ENCODE measurements at places on chromosomes 6 and 20.

DNA sequence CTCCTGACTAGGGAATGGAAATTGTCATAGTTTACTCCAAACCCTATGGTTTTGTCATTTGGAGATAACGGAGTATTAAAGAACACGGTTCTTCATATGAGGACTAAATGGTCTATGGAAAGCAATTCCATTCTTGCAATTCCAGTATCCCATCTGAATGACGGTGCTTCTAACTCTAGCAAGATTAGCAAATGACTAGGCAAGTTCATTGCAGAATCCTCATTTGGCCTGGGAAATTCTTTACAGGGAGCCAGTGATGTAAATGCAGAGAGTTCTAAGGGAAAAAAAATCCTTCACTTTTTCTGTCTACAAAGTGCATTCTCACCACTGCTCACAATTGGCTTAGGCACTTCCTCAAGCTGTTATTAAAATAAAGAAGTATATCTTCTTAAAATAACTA, 111.5 kb downstream of the MOXD1 start:
- no peak for DNase-seq

- DNase-seq = peak; percentile 58
These were observed 15.6 kb upstream of the UBE2J1 start for GRCh38 chr6:89368107-89368506.

DNA sequence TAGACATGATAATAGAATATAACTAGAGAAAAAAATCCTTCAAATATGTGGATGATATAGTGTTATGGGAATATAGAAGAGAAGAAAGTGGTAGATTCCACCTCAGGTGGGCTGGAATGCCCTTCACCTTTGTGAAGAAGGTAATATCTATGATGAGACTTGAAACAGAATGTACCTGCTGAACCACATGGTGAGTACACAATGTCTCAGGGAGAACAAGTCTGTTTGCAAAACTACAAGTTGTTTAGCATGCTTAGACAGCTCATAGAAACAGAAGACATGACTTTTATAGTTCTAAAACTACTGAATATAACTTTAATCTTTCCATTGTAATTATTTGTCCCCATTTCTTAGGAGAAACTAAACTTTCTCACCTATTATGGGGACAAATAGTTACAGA, 12.2 kb downstream of the C6orf58 start:
- no peak for DNase-seq

GRCh38 chr6:130676077-130676772, 151.0 kb upstream of the SMLR1 start:
- DNase-seq = no peak

DNA sequence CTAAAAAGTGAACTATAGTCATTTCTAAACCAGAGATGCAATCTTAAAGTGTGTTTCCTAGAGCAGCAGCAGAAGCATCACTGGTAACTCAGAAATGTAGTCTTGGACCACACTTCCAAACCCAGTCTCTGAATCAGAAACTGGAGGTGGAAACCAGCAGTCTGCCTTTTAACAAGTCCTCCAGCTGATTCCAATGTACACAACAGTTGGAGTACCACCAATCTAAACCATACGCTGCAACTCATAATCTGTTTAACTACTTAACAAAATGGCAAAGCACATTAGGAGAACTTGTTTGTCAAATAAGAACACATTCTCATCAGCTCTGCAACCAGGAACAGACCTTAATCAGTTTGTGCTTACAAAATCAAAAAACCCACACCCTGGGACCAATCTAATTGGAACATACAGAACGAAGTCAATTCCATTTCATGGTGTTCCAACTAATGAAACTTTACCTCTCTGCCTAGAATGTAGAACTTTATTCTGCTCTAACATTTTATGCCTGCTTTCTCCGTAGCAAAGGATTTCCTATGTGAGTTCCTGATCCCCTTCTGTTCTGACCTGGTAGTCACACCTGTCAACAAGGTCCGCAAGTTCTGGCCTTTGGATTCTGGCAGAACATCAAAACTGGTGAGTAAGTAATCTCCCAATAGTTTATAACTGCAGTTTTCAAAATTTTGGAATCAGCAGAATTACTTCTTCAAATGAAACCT, 390.4 kb downstream of the HTR1B start:
- no peak for DNase-seq

GRCh38 chr6:44925100-44925739, 402.9 kb upstream of the RUNX2 start:
- peak; percentile 15 for DNase-seq

GRCh38 chr6:37202788-37203491, 33.0 kb downstream of the PIM1 start:
- no peak for DNase-seq

DNA sequence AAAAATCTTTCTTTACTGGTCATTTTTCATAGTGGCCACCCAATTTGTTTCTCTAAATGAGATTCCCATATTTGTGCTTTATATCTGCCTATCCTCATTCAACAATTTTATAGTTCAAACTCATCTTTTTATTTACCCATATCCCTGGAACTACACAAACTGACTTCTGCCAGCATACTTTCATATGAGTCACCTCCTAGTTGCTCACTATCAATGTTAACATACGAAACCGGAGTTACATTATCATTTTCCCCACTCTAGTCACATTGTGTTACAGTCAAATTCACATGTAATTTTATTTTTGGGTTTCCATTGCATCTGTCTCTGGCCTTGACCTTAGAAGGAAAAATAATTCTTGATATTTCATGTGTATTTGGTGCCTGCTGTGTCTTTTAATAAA, 499.4 kb downstream of the MAFB start:
- DNase-seq = peak; percentile 7

GRCh38 chr6:56538851-56539250, 103.8 kb downstream of the DST start:
- no peak for DNase-seq

DNA sequence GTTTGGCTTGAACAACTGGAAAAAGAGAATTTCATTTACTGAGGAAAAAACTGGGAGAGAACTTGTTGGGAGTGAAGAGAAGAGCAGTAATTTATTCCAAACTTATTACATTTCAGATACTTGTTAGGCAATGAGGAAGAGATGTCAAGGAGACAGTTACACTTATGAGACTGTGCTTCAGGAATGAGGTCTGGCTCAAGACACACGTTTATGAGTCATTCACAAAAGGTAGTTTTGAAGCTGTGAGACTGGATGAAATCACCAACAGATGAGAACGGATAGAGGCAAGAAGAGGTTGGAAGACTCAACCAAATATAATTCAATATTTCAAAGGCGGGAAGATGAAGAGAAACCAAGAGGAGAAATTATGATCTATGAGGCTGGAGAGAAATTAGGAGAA, 70.6 kb upstream of the DEFB112 start:
- DNase-seq = peak; percentile 7

DNA sequence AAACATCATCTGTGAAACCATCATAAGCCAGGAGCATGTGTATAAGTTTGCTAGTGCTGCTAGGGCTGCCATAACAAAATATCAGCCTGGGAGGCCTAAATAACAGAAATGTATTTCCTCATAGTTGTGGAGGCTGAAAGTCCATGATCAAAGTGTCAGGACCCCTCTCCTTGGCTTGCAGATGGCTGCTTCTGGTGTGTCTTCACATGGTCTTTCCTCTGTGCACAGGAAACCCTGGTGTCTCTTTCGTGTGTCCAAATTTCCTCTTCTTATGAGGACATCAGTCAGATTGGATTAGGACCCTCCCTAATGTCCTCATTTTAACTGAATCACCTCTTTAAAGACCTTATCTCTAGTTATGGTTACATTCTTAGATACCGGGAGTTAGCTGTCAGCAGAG, 6.2 kb upstream of the CITED2 start:
- no peak for DNase-seq

DNA sequence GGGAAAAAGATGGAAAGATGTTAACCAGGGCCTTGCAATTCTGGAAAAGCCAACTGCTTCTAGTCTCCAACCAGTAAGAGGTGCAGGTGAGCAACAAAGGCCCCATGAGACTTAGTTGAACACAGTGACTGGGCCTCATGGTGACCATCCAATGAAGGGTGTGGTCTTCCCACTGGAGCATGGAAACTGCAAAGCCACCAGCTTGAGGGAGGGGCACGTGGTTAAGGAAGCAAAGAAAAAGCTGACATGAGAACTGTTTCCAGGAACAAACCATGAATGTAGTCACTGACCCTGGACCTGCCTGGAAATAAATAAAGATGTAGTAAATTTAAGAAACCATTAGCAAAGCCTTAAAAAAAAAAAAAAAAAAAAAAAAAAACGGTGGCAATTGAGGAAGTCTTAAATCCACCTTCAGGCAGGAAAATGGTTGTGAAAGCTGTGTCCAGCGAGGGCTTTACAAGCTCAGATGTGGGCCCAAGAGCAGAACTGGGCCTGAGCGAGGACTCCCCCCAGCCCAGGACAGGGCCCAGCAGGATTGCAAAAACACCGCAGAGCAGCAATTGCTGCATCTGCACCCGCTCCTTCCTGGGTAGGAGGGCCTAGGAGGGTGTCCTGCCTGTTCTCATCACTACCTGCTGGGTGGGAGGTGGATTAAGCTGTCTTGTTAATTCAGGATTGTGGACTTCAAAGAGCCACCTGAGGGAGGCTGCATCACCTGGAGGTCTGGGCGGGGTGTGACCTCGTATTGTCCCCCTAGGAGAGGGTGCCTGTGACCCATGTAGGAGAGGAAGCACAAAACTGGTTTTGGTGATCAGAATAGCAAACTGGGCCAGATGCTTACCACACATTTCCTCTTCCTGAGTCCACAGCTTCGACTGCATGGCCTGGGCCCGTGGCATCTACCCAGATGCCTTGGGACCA, 10.3 kb downstream of the GFRA4 start:
- no peak for DNase-seq

GRCh38 chr20:19952392-19952791, 64.8 kb upstream of the NAA20 start:
- no peak for DNase-seq

- DNase-seq = no peak
These were observed 457.7 kb downstream of the RFPL4B start for GRCh38 chr6:112804638-112805330.

GRCh38 chr6:22214314-22214713, 82.5 kb downstream of the PRL start:
- DNase-seq = no peak

DNA sequence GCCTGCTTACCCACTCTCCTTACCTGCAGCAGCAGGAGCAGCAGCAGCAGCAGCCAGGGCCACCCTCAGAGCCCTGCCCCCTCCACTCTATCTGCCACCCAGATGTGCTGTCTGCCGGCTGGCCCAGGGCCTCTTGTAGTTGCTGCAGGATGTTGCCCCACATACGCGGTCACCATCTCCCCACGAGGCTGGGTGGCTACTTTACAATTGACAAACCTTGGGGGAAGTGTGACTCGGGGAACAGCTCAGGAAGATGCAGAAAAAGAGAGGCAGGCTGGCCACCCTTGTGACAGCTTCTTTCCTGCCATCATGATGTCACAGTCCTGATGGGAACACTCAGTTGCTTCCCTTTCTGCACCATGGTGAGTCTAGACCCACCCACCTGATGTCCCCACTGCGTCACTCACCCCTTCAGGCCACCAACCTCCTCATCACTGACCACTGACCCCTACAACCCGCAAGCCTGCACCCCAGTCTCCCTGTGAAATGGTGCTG, 14.5 kb downstream of the TREM1 start:
- DNase-seq = no peak

GRCh38 chr6:82875573-82876185, 190.0 kb downstream of the UBE3D start:
- peak; percentile 50 for DNase-seq

- DNase-seq = peak; percentile 60
These were observed 94.4 kb upstream of the SIRPA start for GRCh38 chr20:1800777-1801176.

DNA sequence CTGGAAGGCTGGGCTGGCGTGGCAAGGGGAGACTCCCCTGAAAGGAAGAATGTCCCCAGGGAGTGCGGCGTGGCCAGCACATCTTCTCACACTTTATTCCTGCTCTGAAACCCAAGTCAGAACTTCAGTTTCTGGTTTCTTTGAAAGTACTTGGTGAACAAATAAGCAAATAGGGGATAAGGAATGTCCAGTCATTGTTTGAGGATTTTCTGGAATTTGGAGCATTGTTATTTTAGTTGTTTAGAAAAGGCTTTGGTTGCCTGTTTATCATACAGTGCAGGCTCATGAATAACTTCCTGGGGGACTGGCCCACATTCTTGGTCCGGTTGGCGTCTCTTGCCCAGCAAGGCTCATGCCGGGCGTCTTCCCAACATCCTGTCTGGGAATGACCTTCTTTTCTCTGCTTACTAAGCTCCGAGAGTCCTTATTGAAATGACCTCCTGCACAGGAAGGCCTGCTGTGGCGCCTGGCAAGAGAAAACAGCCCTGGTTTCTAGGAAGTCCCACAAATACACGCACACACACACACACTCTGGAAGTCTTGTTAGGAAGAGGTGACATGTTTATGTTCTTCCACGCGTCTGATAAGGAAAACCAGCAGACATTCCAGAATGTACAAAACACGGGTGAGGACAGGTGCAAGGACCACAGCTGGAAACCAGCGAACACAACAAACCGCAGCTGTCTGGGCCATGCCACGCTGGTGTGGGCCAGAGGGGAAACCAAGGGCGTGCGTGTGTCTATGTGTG, 71.9 kb downstream of the TMEM170B start:
- peak; percentile 82 for DNase-seq

DNA sequence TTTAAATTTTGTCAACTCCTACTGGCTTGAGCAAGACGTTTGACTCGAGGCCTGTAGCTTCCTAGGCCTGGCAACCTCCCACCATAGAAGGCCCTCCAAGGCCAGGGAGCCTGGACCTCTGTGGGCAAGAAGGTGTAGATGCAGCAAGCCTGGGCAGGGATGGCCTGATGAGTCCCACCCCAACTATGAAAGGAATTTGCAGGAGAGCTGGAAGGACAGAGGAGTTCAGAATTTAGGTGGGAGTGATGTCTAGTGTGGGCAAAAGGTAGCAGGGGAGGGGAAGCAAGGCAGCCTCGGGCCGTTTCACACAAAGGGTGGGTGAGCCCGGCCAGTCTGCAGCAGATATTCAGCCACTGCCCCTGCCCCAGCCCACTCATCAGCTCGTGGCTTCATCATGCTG, 245.2 kb downstream of the CDH26 start:
- DNase-seq = peak; percentile 39

- DNase-seq = no peak
These were observed 62.4 kb upstream of the QKI start for GRCh38 chr6:163352011-163352685.

GRCh38 chr6:84860920-84861319, 96.5 kb upstream of the TBX18 start:
- no peak for DNase-seq

DNA sequence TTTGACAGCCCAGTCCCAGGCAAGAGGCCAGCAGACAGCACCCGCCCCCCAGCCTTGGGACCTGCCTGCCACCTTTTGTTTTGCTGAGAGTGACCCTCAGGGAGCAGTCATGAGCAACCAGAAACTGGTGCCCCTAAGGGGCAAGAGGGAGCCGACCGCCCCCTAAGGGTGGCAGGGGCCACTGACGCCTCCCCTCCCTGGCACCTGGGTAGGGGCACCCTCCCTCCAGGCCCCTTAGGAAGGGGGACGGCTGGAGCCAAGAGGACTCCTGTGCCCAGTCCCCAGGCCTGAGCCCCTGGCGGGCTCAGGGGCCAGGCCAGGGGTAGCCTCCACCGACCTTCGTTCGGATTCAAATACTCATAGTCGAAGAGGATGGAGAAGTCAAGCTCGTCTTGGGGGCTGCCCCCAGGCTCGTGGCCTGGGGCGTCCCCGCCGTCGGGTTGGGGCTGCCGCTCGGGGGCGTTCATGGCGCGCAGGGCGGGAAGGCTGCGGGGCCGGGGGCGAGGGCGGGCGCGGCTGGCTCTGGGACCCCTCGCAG, 417 bp downstream of the NFATC2 start:
- no peak for DNase-seq

GRCh38 chr6:37919417-37920157, 100.1 kb downstream of the ZFAND3 start:
- DNase-seq = peak; percentile 29

- DNase-seq = no peak
These were observed 16.6 kb downstream of the HRH3 start for GRCh38 chr20:62203378-62204030.
